ENCODE measurements at places on chromosomes 7 and 10.

GRCh38 chr10:63054889-63055611, 78.1 kb upstream of the NRBF2 start:
- no peak for DNase-seq

GRCh38 chr7:45390731-45391130, 183.4 kb upstream of the ADCY1 start:
- DNase-seq = no peak

GRCh38 chr10:56912043-56912442, 551.0 kb upstream of the ZWINT start:
- DNase-seq = no peak

- DNase-seq = no peak
These were observed 158.8 kb downstream of the NXPH1 start for GRCh38 chr7:8592167-8592566.

GRCh38 chr10:113957013-113957412, 86.7 kb upstream of the ADRB1 start:
- DNase-seq = no peak

- DNase-seq = no peak
These were observed 1247.8 kb downstream of the GATA3 start for GRCh38 chr10:9302140-9302746.
